Tibial artery (tissue), 4 donors: ENCODE measurements at places on chromosomes 16 and 17.
A peak's percentile ranks its signal among the peaks of the same experiment; 100 is the strongest.

DNA sequence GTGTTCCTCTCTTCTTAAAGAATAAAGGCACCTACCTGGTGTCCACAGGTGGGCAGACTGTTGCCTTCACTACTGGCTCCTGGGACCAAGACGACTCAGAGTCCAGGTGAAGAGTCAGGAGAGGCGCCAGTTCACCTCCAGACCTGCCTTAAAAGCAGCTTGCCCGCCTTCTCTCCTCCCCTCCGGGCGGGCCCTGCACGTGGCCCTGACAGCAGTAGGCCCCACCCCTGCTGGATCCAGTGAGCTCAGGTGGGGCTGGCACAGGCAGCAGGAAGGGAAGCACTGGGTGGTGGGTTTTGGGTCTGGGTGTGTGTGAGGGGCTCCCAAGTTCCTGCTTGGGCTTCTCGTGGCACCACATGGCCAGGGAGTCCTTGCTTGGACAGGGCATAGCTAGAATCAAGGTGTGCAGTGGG is at the start of gene TNS4:
Gene TNS4 (minus strand): TSS at position 125 of the 413 bp plus-strand sequence. CDS start 5,198 bp downstream, outside the sequence.
- peaks cover 29% of the 10 kb centered on the region for H3K4me1 ChIP-seq
- DNase-seq = no peak
- no peaks in the 10 kb centered on the region for H3K36me3 ChIP-seq

DNA sequence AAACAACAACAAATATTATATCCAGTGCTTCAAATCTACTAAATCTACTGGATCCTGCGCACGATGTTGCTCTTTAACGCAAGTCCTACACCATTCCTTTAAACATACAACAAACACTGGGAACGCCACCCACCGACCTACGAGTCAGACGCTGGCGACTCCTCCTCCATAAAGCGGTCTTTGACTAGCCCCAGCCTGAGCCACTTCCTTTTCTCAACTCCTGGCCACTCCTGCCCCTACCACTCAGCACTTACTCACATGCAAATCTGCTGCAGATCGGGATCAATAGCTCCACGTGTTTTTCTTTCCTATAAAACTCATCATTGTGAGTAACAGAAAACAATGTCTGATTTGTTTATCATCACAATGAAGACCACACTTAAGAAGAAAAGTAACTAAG is 32.8 kb upstream of the MNT start:
- H3K27me3 ChIP-seq = no peaks in the 10 kb centered on the region
- H3K27ac ChIP-seq = no peak overlapping the region
- H3K36me3 ChIP-seq = peaks cover 63% of the 10 kb centered on the region
- H3K4me3 ChIP-seq = no peak overlapping the region

- H3K27ac ChIP-seq = no peak overlapping the region
- H3K4me3 ChIP-seq = no peak overlapping the region
- no peaks in the 10 kb centered on the region for H3K36me3 ChIP-seq
- peaks cover 4% of the 10 kb centered on the region for H3K4me1 ChIP-seq
- DNase-seq = no peak
Observed at GRCh38 chr17:40621578-40621977, 26.0 kb downstream of the SMARCE1 start.

GRCh38 chr17:13879961-13880466 is 189.3 kb upstream of the COX10 start:
- no peaks in the 10 kb centered on the region for H3K4me1 ChIP-seq
- no peak overlapping the region for H3K27ac ChIP-seq
- no peaks in the 10 kb centered on the region for H3K36me3 ChIP-seq
- DNase-seq = no peak
- H3K4me3 ChIP-seq = no peak overlapping the region
- no peaks in the 10 kb centered on the region for H3K27me3 ChIP-seq

- H3K36me3 ChIP-seq = no peaks in the 10 kb centered on the region
- no peaks in the 10 kb centered on the region for H3K27me3 ChIP-seq
- H3K4me3 ChIP-seq = no peak overlapping the region
- no peak overlapping the region for H3K27ac ChIP-seq
Observed at GRCh38 chr17:74960570-74961342, 11.8 kb downstream of the HID1 start.

DNA sequence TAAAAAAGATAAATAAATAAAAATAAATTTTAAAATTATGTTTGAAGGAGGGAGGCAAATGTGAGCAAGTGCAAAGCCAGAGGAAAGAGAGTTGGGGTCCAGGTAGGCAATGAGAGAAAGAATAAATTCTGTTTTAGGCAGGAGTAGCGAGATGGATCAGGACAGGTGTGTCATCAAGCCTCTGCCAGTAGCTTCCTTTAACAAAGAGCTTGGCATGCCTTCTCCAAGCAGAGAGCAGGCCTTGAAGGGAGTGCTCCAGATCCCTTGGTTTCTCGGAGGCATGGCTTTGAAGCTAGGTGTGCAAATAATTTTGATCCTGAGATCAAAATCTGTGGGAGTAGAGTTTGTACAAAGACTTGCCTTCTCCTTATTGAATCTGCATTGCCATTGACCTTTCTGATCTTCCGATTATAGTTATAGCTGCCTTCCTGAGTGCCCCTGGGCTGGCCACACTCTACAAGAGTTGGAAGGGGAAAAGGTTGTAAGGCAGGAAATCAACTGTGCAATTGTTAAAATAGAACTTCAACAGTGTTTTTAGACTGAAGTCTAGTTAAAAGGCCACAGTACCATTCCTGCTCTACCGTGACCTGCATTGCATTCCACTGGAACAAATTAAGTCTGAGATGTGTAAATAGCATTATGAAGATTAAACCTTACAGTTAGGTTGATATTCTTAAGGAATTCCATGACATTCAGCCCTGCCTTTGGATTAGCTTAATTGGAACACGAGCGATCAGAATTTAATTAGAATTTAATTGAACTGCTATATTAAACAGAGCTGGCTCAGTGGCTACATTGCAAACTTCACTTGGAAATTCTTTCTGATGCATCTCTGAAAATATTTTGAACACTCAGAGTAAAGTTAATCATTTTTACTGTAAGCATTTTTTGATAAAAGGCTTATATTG is 33.7 kb downstream of the IQCK start:
- no peaks in the 10 kb centered on the region for H3K36me3 ChIP-seq
- peaks cover 10% of the 10 kb centered on the region for H3K4me1 ChIP-seq
- no peak overlapping the region for H3K4me3 ChIP-seq
- H3K27me3 ChIP-seq = no peaks in the 10 kb centered on the region
- DNase-seq = no peak

DNA sequence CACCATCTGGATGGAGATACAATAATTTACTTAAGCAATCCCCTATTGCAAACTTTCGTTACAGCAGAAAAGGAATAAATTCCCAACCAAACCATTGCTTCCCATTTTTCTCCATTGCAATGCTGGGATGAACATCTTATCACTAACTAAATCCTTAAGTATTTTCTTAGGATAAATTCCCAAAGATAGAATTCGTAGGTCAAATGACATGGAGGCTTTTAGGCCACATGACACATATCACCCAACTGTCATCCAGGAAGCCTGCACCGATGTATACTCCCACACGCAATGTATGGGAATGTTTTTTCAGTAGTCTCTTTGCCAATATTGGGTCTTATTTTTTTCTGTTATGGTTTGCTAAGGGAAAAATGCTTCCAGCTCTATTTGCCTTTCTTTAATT is 1.6 kb upstream of the TLCD2 start:
- no peak for DNase-seq
- H3K27ac ChIP-seq = peak overlapping the region; percentile 98
- peaks cover 26% of the 10 kb centered on the region for H3K36me3 ChIP-seq
- no peaks in the 10 kb centered on the region for H3K27me3 ChIP-seq
- no peak overlapping the region for H3K4me3 ChIP-seq

- DNase-seq = no peak
- H3K36me3 ChIP-seq = no peaks in the 10 kb centered on the region
- H3K4me1 ChIP-seq = peaks cover 16% of the 10 kb centered on the region
- H3K4me3 ChIP-seq = no peak overlapping the region
Observed at GRCh38 chr16:1258225-1258600, 2.3 kb downstream of the TPSD1 start.

DNA sequence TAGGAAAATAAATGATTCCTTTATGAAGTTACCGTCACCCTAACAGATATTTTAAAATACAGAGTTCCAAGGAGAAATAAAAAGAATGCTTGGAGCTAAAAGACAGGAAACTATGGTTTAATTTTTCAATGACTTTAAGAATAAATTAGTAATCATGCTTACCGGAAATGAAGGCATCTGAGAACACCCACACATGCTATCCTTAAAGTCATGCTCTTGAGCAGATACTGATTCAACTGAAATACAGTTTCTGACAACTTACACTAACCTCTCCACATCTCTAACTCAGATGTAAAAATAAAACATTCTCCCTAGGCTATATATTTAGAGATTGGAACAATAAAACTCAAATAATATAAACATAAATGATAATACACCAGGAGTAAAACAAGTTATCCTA is 7.8 kb downstream of the PSMD12 start:
- no peak overlapping the region for H3K4me3 ChIP-seq
- H3K27me3 ChIP-seq = no peaks in the 10 kb centered on the region
- H3K27ac ChIP-seq = no peak overlapping the region
- DNase-seq = no peak
- H3K4me1 ChIP-seq = peaks cover 28% of the 10 kb centered on the region
- H3K36me3 ChIP-seq = peaks cover 16% of the 10 kb centered on the region

DNA sequence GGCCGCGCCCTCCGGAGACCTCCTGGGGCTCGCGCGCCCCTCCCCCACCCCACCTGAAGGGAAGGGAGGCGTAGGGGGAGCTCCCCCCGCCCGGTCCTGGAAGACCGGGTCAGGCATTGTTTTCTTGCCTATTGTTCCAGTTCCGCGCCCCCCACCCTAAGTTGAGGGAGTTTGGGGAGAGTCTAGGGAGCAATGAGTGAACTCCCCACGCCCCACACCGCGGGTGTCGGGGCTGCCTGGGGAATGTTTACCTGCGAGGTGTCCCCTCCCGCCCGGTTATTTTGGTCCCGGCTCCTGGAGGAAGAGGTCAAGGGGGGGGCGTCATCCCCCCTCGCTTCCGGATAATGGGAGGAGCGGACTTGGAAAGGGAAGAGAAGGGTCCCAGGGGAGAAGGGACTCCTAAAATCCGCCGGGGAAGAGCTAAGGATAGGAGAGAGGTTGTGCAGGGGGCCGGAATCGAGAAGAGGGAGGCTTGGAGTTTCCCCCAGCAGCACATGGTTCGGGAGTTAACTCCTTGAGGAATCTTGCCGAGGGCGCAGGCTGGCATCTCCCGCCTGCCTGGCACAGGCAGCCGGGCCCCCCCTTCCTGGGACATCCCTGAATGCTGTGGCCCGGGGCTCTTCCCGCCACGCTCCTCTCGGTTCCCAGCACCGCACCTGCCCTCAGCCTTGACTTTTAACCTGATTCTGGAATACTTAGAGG is 881 bp downstream of the MLLT6 start:
- peak; percentile 73 for DNase-seq
- H3K27ac ChIP-seq = peak overlapping the region; percentile 94
- H3K27me3 ChIP-seq = no peaks in the 10 kb centered on the region
- peak overlapping the region; percentile 97 for H3K4me3 ChIP-seq

- no peak overlapping the region for H3K27ac ChIP-seq
- H3K4me3 ChIP-seq = no peak overlapping the region
- H3K4me1 ChIP-seq = no peaks in the 10 kb centered on the region
- DNase-seq = no peak
Observed at GRCh38 chr17:19670908-19671307, 22.4 kb downstream of the ALDH3A2 start.

GRCh38 chr17:55344514-55344997 is 77.1 kb downstream of the MMD start:
- no peaks in the 10 kb centered on the region for H3K27me3 ChIP-seq
- no peak overlapping the region for H3K4me3 ChIP-seq
- H3K36me3 ChIP-seq = no peaks in the 10 kb centered on the region
- no peak for DNase-seq
- H3K4me1 ChIP-seq = no peaks in the 10 kb centered on the region

DNA sequence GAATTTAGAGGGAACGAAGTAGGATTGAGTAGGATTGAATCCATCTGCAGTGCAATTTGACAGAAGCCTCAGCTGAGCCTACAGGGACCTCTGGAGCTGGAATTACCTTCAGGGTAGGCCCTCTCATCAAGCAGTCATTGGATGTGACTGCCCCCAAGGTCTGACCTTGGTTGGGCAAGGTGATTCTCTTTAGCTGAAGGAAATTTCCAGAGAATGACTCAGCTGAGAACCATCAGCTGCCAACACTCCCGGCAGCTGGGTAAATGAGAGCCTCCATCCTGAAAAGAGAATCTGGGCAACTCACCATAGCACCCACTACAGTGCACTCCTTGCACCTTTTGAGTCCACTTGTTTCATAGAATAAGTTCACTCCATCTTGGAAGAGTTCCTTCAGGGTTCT is 113.5 kb upstream of the MED13 start:
- no peaks in the 10 kb centered on the region for H3K36me3 ChIP-seq
- no peak overlapping the region for H3K27ac ChIP-seq
- H3K27me3 ChIP-seq = no peaks in the 10 kb centered on the region
- H3K4me1 ChIP-seq = no peaks in the 10 kb centered on the region

- DNase-seq = no peak
- no peaks in the 10 kb centered on the region for H3K36me3 ChIP-seq
- H3K4me3 ChIP-seq = no peak overlapping the region
- H3K27ac ChIP-seq = no peak overlapping the region
- no peaks in the 10 kb centered on the region for H3K27me3 ChIP-seq
Observed at GRCh38 chr17:41433586-41433985, 7.2 kb downstream of the KRT38 start.

GRCh38 chr17:37031493-37032083 is 82.8 kb downstream of the AATF start:
- H3K4me1 ChIP-seq = no peaks in the 10 kb centered on the region
- H3K4me3 ChIP-seq = no peak overlapping the region
- no peaks in the 10 kb centered on the region for H3K27me3 ChIP-seq
- H3K27ac ChIP-seq = no peak overlapping the region

- H3K27me3 ChIP-seq = peaks cover 2% of the 10 kb centered on the region
- H3K36me3 ChIP-seq = no peaks in the 10 kb centered on the region
- DNase-seq = peak; percentile 90
- peak within 1 kb of the TSS; percentile 66 for H3K27ac ChIP-seq
- peak within 1 kb of the TSS; percentile 84 for H3K4me3 ChIP-seq
- H3K4me1 ChIP-seq = peaks cover 7% of the 10 kb centered on the region
Observed at GRCh38 chr17:50507871-50508572, at the start of gene MYCBPAP. Gene MYCBPAP, plus strand, starts transcription at chr17:50508439. Its CDS starts 236 bp downstream, at chr17:50508675.

DNA sequence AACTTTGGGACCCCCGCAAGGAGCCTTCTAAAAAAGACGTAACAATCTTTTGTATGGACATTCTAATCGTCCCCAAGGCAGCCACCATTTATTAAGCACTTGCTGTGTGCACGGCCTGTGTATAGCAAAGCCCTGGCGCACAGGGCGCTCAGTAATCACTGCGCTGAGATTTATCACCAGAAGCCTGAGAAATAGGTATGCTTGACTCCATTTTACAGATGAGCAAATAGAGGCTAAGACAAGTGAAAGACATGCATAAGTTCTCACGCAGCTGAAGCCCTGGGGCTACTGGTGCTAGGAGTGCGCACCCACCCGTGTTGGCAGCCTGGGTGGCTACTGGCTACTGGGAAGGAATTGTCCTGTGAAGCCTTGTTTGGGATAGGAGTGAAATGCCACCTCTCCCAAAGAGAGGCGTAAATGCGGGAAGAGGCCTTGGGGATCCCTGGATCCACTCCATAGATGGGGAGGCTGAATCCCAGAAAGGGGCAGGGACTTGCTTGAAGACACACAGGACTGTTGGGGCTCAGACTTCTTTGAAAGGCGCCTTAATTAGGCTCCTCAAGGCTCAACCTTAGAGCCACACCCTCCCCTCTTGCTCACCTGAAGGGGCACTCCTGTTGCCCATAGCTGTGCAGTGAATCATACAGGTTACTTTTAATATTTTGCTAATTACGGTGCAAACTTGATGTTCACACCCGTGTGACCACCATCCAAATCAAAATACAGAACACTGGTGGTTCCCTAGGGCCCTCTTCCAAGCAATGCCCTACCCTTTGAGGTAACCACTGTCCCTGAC is 634 bp upstream of the NATD1 start:
- H3K27me3 ChIP-seq = no peaks in the 10 kb centered on the region
- H3K27ac ChIP-seq = peak overlapping the region; percentile 76
- no peaks in the 10 kb centered on the region for H3K36me3 ChIP-seq
- H3K4me3 ChIP-seq = peak overlapping the region; percentile 80
- no peak for DNase-seq
